AG04449 (cell line): ENCODE measurements at places on chromosomes 2 and 18.
A peak's percentile ranks its signal among the peaks of the same experiment; 100 is the strongest.

DNA sequence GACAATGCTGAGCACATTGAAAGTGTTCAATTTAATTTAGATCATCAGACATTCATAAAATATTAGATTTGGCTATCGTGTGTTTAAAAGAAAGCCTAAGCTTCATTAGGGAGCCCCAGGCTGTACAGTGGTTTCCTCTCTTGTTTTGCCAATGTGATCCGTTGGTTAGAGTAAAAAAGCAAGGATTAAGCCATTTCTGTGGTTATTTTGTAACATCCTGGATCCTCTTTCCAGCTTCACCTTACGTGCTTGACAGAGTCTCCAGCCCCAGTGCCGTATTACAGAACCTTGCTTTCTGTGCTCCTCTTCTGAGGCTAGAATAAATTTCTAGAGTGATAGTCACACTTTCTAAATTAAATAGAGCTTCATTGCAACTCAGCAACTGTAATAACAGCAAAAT is 289.3 kb upstream of the LINC00305 start:
- DNase-seq = no peak

DNA sequence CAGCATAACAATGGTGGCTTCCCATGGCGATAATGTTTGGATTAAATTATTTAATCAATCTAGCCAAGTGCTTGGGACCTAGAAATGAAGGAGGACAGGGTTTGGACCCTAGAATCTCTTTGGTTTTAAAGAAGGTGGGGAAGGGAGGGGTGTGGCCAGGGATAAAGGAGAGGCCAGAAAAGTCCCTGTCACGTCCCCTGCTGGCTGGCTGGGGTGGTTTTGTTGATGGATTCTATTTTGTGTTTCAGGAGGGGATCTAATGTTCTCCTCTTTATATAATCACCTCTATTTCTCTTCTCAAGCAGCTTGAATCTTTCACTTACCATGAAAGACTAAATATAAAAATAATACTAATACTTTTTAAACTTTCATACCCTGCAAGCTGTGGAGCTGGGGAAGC is 52.6 kb upstream of the GALR1 start:
- DNase-seq = no peak

- no peak for DNase-seq
Measured at GRCh38 chr2:75246441-75247167, 47.3 kb upstream of the TACR1 start.

DNA sequence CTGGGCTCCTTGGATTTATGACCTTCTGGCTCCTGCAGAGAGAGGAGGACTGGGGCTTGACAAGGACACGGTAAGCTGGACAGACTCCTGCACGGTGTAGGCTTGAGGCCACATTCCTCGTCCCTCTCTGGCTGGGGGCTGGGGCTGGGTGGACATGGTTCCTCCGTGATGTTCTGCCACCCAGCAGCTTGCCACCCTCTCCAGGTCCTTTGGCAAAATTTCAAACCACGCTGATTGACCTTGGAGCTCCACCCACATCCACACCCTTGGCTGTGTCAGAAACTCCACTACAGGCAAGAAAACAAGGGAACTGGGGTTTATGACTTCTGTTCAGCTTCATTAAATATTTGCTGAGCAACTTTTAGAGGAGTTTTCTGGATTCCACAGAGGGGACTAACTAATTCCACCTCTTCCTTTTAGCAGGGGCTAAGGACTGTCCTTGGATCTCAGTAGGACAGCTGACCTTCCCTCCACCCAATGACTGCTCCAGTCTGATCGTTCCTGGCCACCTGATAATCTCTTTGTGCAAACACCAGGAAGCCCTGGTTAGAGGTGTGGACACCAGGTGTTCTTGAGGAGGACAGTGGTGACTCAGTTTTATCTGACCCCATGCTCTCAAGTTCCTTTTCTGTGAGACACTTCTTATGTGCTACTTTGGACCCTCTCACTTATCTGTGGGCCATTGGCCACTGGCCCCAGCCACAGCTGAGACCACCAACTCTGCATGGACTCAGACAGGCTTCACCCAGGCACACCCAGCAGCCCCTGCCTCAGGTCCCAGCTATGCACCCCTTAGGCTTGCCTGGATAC is 29.3 kb downstream of the GPR55 start:
- no peak for DNase-seq

DNA sequence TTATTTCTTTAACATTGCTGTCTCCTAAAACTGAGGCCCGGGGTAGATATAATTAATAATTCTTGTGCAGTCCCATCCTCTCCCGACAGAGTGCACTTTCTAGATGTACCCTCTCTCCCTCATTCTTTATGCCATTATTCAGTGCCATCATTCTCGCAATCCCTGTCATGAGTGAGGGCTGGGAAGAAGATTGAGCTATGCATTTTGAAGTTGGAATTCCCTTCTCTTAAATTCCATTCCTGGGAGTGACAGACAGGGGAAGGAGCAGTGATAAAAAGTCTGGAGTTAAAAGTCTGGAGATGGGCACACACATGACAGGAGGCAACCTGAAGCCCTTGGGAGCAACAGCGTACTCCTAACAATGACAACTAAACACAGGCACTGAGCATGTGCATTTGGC is 2.6 kb upstream of the KCNE4 start:
- no peak for DNase-seq

DNA sequence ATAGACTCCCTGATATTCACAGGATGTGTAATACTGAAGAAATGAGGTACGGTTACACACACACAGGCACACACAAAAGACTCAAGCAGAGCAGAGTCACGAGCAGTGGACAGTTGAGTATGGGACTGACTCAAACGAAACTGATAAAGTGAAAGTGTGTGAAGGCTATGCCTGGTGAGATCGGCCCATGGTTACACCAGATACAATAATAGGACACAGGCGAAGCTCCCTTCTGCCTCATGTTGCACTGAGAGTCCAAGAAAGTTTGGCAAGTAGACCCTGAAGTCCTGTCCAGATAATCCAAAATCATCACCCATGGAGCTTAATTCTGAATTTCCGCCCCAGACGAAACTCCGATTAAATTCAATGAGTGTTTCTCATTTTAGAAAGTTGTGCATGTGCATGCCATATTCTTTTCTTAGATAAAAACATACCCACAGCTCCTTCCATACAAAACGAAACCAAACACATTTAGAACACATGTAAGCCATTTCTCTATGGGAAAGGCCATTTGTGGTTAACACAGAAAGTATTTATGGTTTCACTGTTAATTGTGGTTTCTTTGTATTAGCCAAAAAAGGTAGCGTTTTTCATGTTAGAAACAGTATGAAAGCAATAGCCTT is 567.6 kb downstream of the PLCL1 start:
- peak; percentile 26 for DNase-seq

DNA sequence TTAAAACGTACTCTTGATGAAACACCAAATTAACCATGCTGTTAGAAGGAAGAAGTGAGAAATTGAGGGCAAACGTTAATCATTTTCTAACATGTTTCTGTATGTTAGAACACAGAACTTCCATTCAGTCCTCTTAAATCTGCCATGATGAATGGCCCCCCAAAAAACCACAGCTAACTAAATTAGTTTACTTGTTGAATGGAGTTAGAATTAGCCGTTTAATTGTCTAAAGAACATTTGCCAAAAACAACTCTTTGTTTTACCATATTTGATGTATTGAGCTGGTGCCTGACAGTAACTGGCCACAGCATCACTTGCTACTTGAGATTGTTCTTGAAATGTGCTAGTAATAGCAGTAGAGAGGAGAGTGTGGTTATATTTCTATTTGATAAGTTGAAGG is 12.7 kb downstream of the CCNYL1 start:
- no peak for DNase-seq

GRCh38 chr2:66698576-66699239 is 263.8 kb downstream of the MEIS1 start:
- DNase-seq = no peak

DNA sequence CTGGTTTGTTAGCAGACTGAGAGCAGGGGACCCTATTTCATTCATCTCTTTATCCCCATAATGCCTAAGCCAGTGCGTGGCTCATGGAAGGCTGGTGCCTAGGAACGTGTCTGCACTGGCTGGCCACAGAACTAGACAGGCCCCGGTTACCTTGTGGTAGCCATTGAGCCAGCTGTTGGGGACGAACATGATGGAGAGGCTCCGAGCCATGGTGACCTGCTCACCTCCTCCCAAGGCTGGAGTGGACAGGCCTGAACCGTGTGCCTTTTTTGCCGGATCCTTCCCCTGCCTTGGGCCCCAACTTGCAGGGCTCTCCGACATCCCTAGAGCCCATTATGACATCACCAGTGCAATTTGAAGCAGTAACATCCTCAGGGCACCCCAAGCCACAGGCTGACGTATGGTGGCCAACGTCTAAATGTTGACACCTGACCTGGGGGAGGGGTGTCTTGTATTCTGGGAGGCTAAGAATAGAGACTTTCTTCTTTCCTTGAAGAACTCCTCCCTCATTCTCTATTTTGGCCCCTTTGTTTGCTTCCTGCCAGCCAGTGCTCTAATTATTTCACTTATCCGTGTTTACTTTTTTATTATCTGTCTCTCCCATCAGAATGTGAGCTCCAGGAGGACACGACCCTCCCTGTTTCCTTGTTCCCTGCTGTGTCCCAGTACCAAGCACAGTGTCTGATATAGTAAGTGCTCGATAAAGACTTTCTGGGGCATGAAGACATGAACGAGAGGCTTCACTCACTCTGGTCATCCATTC is 12.2 kb upstream of the DNPEP start:
- DNase-seq = no peak

DNA sequence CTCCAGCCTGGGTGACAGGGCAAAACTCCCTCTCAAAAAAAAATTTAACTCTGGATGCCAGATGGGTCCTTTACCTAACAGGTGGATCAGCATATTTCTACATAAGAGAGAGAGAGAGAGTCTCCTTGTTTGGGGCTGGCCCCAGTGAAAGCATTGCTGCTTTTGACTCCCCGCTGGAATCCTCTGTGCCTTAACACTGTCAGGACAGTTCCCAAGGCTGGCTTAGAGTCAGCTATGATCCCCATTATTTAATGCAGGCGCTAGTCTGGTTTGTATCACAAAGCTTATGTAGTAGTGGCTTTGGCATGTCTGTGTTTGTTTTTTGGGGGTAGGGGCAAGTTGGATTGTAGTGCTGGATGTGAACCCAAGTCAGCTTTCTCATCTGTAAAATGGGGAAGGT is 9.4 kb downstream of the INPP4A start:
- DNase-seq = no peak

- no peak for DNase-seq
Measured at GRCh38 chr2:70690846-70691245, 77.2 kb downstream of the ADD2 start.

- DNase-seq = no peak
Measured at GRCh38 chr2:197089655-197090054, 163.1 kb upstream of the PGAP1 start.

GRCh38 chr18:80148326-80149199 is 39.5 kb downstream of the ADNP2 start:
- DNase-seq = no peak

GRCh38 chr2:111627256-111627655 is 256.7 kb downstream of the ANAPC1 start:
- no peak for DNase-seq

DNA sequence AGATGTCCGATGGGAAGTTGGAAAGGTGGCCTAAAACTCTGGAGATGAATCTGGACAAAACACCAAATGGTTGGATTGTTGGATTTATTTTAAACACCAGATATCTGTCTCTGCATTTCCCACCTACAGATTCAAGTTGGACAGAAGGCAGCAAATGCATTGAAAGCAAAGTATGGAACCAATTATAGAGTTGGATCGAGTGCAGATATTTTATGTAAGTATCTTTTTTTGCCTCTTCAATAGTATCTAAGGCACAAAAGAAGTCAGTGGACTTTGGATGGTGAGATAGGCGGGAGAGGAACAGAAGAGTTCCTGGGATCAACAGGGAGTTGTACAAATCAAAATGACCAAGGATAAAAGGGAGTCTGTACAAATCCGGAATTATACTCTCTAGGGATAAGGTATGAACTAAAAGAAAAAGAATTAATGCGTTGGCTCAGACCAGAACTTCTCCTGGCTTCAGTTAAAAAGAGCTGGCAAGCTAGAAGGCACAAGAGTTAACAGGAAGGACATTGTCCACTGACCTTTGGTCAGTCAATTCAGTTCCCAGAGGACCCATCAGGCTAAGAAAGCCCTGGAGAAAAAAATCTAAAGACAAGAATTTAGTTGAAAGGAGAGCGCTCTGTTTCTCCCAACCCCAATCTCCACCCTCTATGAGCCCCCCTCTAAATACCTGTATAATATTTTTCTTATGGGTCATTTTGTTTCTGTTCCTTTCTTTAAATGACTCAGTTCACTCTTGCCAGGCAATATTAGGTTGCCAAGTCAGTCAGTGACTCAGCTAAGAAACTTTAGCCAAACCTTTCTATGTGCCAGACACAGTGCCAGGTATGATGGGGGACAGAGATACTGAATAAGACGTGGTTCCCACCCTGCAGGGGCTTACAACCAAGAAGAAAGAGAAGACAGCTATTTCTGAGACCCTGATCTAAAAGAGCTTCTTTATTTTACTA is 29.1 kb downstream of the CPO start:
- DNase-seq = no peak

- no peak for DNase-seq
Measured at GRCh38 chr2:155266583-155266982, 568.1 kb downstream of the KCNJ3 start.

DNA sequence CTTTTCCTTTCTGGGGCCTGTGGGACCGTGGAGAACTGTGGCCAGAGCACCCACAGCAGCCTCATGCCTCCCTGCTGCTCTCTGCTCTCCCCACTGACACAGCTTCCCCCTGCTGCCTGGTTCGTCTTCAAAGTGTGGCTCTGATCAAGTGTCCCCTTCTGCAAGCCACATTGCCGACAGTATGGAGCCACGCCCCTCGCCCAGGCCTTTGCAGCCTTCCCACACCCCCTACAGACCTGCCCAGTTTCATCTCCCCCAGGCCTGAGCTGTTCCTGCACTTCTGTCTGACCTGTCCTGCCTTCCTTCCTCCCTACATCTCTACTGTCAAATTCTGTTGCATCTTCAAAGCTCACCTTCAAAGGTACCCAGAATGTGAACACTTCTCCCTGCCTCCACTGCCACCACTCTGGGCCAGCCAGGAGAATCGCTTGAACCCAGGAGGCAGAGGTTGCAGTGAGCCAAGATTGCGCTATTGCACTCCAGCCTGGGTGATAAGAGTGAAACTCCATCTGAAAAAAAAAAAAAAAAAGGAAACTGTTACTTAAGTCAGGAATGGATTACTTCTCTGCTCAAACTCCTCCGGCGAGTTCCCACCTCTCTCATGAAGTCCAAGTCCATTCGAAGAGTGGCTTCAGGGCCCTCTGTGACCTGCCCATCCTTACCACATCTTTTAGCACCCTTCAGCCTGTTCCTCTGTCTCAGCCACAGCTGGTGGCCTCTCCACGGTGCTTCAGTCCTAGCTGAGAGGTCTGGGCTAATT is 29.0 kb upstream of the CATIP start:
- no peak for DNase-seq

GRCh38 chr2:37389989-37390765 is 45.7 kb downstream of the QPCT start:
- DNase-seq = no peak
